Stimulated activated CD8-positive, alpha-beta memory T cell treated with anti-CD3 and anti-CD28 coated beads, Interleukin-15, amount 100 ng/mL, for 4 hours (primary cell): ENCODE measurements at places on chromosomes 6 and 20.

DNA sequence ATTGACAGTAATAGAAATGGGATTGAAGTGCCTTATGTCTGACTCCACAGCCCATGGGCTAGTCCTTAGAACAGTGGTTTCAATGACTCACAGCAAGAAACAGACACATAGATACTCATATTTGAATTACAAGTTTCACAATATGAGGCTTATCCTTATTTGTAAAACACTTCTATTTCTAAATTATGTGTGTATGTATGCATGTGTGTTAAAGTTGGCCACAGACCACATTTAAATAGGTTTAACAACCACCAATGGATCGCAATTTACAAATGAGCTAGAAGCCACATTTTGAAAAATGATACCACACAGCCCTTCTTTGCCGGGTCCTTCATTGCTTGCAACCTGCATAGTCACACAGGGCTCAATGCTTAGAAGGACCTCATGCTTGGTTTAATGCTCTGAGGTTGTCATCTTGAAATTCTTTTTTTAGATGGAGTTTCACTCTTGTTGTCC is 157.8 kb upstream of the PREP start:
- DNase-seq, result no peak

DNA sequence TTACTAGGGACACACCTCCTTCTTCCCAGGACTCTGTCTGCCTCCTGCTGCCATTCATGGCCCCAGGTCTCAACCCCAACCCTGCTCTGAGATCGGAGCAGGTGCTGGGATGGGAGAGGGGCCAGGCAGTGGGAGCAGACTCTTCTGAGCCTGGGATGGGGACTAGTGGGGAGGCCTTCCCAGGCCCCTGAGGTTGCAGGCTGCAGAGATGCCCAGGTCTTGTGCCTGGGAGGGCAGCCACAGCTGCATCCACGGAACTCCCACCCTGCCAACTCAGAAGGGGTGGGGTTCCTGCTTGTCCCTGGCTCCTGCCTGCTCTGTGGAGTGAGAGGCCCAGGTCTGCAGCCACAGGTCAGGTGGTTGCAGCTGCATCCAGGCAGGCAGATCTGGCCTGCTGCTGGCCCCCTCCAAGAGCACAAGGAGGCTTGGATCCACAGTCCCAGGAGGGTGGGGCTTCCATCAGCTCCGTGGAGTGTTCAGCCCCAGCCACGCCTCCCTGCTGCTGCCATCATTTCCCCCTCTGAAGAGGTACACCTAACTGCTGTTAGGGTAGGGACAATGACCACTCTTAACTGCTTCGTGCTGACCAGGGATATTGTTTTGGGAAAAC is 2.9 kb upstream of the SLC22A1 start:
- no peak for DNase-seq

- no peak for DNase-seq
Measured at GRCh38 chr6:72857791-72858585, 236.1 kb downstream of the KCNQ5 start.

DNA sequence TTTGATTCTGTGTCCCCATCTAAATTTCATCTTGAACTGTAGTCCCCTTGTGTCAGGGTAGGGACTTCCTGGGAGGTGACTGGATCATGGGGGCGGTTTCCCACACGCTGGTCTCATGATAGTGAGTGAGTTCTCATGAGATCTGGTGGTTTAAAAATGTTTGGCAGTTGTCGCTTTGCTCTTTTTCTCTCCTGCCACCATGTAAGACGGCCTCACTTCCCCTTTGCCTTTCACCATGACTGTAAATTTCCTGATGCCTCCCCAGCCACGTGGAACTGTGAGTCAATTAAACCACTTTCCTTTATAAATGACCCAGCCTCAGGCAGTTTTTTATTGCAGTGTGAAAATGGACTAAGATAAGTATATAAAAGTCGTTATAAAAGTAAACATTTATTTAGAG is 80.5 kb upstream of the SGK1 start:
- no peak for DNase-seq

- DNase-seq, result no peak
Measured at GRCh38 chr20:49757597-49757996, 43.9 kb upstream of the B4GALT5 start.

DNA sequence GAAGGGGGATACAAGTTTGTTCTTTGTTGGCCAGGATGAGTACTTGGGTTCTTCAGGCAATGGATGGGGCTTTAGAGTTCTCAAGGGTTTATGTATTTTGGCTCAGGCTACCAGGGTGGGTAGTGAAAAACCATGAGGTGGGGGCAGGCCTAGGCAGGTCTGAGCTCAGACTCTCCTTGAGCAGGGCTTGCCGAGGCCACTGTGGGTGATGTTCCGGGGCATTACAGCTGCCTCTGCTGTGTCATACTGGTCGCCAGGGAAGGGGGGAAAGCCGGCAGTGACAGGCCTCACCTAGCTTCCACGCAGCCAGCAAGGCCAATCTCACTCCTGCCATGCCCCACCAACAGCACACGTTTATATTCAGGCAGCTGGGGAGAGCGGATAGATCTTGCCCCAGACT is 79.6 kb downstream of the BCKDHB start:
- DNase-seq, result no peak

DNA sequence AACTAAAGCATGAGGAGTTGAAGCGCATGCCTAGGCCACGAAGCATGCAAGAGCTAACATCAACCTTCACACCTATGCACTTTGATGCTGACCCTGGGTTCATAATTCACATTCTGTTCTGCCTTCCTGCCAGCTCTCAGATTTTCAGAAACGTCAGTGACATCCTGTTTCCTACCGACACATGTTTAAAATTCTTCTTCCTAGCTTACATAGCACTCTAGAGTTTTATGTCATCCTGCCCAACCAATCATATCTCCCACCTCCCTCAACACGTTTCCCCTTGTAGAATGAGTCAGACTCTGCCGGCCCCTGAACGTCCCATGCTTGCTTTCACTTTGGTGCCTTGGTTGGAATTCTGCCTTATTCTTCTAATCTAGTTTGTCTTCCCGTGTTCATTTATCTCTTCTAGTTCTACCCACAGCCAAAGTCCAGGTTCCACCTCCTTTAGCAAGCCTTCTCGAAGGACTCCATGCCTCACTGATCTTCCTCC is 97.2 kb upstream of the MAP7 start:
- DNase-seq, result peak; percentile 14

- DNase-seq, result no peak
Measured at GRCh38 chr6:130518588-130518987, 152.8 kb downstream of the TMEM200A start.

DNA sequence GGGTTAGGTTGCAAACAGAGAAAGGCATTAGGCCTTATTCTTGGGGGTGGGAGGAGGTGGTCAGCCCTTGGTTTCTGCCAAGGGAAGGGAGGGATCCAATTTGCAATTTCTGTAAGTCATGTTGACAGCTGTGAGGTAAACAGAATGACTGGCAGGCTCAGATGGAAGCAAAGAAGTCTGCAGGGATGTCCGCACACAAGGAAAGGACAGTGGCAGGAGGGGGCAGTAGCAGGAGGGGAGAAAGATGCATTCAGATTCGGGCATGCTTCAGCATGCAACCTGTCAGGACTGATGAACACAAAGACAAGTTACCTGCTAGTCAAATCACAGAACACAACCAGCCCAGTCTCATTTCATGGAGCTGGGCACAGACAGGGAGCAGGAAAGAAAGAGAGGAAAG is 217.9 kb upstream of the FOXA2 start:
- no peak for DNase-seq

- no peak for DNase-seq
Measured at GRCh38 chr6:1796706-1797529, 187.2 kb downstream of the FOXC1 start.
